SW480 (cell line): ENCODE measurements at places on chromosomes 12 and 14.

DNA sequence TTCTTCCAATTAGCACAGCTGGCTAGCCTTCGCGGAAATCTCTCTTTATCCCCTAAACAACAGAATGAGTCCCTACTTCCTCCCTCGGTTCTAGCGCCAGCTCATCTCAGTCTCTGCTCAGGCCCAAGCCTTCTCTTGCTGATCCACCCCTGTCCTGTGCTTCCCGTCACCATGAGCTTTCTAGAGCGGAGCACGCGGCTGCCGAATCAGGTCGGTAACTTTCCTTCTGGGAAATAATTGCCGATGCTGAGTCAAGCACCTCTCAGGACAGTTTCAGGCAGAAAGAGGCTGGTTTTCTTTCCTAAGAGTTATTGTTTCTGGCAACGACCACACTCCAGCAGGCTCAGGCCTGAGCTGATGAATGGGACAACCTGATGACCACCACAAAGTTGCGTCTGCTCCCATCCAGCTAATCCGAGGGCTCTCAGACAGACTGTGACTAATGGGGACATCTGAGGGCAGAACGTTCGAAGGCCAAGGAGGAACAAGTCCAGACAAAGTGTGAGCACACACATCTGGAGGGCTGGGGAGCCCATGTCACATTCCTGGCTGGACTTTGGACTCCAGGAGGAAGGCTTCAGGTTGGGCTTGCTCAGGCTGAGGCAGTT, 13.6 kb upstream of the GPR68 start:
- no peak for DNase-seq

DNA sequence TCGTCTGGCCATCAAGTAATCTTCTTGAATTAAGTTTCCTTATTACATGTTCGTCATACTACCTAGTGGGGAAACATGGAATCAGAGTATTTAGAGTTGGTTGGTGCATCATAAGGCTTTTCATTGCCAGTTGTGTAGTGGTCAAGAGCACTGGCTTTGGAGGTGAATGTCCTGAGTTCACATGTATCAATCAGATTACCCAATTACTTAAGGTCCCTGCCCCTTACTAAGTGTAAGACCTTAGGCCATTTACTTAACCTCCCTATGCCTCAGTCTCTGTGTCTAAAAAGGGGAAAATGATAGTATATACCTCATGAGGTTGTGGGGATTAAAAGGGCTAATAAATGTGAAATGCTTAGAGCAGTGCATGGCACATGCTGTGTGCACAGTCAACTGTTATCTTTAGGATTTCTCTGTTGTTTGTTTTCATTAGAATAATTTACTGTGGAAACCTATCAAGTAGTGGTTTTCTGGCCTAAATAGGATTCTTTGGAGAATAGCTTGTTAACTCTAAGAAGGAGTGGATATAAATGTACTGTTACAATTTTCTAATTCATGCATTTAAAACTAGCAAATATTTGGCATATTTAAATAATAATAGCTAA, 27.0 kb downstream of the MSRB3 start:
- DNase-seq: no peak

DNA sequence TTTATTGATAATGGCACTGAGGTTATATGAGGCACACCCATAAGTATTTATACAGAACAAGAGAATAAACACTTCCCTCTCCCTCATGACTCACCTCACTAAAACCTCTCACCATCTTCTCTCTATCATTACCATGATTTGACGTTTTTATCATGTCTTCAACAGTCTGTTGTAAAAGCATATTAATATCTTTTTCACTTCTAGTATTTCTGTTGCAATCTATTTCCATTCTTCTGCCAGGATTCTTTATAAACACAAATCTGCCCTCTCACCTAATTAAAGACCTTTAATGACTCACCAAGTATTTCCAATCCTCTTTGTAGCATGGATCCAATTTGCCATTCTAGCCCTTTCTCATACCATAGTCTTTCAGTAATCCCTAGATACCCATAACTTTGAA, 527.7 kb downstream of the SLC16A7 start:
- DNase-seq: no peak

DNA sequence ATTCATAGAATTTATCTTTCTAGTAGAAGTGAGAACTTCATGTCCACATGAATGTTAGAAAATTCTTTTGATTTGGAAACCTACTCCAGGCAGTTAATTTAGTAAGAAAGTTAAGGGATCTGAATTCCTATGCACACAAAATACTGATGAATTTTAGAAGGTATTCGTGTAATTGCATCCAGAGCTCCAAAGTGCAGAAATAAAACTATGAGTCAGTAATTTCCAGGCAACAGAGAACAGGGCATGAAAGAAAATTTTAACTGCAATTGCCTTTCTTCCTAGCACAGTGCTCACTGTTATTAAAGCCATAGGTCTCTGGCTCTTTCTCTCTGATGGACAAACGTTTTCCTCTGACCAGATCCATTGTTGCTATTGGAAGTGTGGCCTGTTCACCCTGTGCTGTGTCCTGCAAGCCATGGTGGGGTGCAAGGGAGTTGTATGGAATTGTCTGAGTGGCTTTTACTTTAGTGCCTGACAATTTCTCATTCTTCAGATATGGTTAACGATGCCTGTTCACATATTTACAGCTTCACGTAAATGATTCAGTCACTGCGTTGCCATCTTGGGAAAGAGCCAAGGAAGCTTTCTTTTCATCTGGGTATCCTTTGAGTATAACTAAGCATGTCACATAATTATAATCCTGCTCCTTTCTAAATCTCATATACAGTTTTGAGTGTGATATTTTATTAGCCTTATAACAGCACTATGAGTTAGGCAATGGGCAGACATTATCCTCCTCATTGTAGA, 145.1 kb downstream of the ACSS3 start:
- DNase-seq: no peak

DNA sequence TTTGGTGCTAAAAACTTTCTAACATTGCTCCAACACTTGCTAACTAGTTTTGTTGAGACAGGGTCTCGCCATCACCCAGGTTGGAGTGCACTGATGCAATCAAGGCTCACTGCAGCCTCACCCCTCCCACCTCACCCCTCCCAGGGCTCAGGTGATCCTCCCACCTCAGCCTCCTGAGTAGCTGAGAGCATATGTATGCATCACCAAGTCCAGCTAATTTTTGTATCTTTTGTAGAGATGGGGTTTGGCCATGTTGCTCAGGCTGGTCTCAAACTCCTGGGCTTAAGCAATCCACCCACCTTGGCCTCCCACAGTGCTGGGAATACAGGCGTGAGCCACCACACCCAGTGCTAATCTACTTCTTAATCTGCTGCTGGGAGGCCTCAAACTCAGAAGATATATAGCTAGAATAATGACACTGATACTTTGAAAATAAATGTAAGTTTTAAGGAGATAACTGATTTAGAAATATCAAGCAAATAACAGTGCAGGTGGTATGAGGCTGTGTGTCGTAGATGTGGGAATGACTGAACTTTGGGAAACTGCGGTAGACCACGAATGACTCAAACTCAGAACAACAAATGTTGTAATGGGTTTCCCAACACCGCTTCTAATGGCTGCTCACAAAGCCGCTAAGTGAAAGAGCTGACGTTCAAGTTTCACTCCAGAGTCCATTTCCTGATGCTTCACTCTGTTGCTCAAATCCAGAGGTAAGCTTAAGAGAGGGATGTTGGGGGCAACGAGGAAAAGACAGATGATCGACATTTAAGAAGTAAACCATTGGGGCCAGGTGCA, 10.0 kb downstream of the TMCC3 start:
- DNase-seq: peak; percentile 53

DNA sequence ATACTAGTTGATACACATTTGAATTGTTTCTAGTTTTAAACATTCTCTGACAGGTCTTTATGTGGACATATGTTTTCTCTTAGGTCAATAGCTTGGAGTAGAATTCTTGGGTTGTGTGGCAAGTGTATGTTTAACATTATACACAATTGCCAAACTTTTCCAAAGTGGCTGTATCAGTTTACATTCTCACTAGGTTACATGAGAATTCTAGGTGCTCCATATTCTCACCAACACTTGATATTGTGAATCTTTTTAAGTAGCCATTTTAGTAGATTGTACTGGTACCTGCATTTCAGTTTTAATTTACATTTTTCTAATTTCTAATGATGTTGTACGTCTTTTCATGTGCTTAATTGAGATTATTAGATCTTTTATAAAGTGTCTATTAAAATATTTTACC, 28.6 kb downstream of the CCDC91 start:
- DNase-seq: no peak

DNA sequence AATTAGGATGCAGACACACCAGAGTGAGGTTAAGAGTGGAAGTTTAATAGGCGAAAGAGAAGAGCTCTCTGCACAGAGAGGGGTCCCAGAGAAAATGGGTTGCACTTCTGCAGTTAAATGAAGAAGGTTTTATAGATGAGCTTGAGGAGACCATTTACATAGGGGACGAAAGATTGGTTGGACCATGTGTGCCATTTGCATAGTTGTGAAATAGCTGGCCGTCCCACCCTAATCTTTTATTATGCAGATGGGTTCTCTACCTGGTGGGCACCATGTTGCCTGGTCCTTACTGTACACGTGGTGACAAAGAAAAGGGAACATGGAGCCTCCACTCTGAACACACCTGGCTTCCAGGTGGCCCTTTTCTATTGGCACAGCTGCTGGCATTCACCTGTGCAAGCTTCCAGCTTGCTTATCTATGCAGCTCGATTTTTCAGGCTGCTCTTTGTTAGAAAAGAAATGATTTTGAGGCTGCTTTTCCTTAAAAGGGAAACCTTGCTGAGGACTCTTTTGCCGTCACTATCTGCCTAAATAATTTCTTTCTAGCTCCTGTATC, 67.1 kb upstream of the SRSF5 start:
- no peak for DNase-seq

- DNase-seq: no peak
Measured at GRCh38 chr12:27083861-27084394, 1.6 kb upstream of the C12orf71 start.

DNA sequence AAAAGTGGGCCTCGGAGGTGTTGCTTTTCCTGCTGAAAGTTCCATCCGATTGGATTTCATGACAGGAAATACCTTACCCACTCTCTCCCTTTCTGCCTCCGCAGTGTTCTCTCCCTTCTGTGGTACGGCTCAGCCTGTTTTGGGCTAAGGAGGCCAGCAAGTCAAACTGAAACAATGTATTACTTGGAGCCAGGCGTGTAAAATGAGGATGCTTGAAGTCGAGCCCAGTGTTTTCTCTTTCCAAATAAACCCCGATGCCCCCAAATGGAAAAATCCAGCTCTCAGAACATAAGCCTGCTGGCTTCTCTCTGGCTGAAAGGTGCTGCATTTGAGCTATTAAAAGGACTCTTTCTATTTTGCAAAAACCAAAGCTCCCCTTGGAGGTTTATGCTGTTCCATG, 124.7 kb downstream of the ZNF664 start:
- no peak for DNase-seq
